Liver (tissue), 10 donors: ENCODE measurements at places on chromosomes 12 and 14. TPM values are rescaled to one million over a fixed set of nuclear protein-coding genes. Genes with fewer than 3 reads are reported as not detected.

DNA sequence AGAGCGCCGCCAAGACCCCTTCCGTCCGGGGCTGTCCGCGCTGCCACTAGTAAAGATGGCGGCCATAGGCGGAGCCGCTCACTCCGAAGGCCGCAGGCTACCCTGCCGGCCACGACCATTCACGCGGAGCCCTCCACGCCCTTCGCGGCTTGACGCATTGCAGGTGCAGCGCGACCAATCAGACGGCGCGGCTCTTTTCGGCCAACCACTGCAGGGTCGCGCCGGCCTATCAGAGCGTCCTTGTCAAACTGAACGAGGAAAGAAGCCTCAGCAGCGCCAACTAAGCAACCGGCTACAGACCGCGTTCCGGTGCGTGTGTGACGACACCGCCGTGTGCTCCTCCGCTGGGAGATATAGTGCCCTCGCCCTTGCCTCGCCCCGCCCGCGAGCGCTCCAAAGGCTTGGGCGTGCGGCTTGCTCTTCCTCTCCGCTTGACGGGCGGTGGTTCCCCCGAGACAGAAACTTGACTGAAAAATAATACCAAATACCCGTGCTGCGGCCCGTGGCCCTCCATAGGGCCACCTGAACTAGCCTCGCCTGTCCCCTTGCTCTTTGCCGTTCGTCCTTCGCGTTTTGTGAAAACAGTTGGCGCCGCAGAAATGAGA, 13.6 kb upstream of the CALM1 start:
- no peaks in the 10 kb centered on the region for H3K36me3 ChIP-seq
- peak; percentile 98 for DNase-seq
- H3K27me3 ChIP-seq, result no peaks in the 10 kb centered on the region
- peak overlapping the region; percentile 100 for H3K27ac ChIP-seq
- peak overlapping the region; percentile 57 for H3K4me3 ChIP-seq
- H3K4me1 ChIP-seq, result peaks cover 3% of the 10 kb centered on the region

DNA sequence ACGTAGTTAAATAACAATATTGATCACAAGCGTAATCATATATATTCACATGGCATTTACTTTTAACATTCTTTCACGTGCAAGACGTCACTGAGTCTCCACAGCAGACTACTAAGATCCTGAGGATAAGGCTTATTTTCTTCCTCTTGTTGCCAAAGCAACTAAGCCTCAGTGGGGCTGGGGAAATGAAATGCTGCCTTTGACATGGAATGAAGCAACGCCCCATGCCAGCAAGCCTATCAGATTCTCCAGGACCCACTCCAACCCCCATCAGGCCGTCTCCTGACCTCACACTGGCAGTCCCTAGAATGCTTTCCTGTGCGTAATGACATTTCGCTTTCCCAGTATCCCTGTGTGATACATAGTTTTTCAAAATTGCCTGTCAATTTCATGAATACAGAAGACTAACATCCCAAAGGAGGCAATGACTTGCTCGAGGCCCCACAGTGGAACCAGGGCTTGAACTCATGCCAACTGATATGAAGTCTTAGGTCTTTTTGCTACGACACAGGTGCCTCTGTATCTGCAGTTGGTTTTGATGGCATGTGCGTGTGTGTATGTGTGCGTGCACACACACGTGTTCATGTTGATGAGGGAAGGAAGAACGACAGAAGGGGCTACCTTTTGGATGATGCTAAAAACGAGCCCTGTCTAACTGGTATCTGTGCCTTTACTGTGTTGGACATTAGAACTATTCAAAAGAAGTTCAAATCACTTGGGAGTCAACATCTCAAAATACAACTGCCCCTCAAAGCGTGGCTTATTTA, 239.1 kb downstream of the VRK1 start:
- H3K4me1 ChIP-seq, result peaks cover 2% of the 10 kb centered on the region
- H3K4me3 ChIP-seq, result no peak overlapping the region
- H3K36me3 ChIP-seq, result no peaks in the 10 kb centered on the region
- peaks cover 3% of the 10 kb centered on the region for H3K27me3 ChIP-seq
- no peak for DNase-seq
- no peak overlapping the region for H3K27ac ChIP-seq

GRCh38 chr12:114404083-114404925, 1.6 kb downstream of the TBX5 start:
- no peak for DNase-seq
- no peak overlapping the region for H3K4me3 ChIP-seq
- H3K36me3 ChIP-seq, result no peaks in the 10 kb centered on the region
- H3K27ac ChIP-seq, result no peak overlapping the region

DNA sequence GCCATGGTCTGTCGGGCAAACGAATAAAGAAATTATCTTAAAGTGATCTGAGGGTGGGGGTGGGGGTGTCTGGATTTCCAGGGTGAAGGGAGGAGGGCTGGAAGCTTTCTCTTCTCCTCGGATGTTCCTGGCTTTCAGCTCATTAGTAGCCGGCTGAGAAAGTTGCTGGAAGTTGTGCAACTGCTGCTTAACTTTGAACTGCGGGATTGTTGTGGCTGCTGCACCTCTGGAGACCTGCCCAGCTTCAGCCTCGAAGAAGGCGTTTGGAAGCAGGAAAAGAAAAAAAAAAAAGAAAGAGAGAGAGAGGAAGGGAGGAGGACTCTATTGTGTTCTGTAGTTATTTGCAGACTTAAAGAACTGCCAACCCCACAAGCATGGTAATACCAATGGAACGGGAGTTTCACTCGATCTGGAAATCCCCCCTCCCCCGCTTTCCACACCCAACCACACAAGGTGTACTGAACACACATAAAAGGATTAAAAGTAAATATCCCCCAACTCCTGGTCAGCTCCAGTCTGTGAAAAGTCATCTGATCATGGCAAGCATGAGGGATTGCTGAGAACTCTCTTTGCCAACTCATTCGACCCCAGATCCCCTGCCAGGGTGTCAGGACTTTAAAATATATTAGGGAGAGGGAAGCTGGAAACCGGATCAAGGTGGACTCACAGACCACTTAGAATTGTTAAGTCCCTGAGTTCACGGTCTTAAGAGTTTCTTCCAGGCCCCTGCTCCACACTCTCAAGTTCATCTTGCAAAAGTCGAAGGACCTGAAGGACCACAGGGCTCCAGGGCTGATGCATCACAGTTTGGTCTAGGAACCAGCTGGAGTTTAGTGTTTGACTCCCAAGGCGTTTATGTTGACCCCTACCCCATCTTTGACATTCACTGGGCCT, at the start of gene RASSF9:
Gene RASSF9 (minus strand): TSS at position 213 of the 894 bp plus-strand sequence. CDS start 208 bp downstream, at position 5.
- peak within 1 kb of the TSS; percentile 37 for H3K27ac ChIP-seq
- peak within 1 kb of the TSS; percentile 27 for H3K4me3 ChIP-seq
- peaks cover 2% of the 10 kb centered on the region for H3K4me1 ChIP-seq

DNA sequence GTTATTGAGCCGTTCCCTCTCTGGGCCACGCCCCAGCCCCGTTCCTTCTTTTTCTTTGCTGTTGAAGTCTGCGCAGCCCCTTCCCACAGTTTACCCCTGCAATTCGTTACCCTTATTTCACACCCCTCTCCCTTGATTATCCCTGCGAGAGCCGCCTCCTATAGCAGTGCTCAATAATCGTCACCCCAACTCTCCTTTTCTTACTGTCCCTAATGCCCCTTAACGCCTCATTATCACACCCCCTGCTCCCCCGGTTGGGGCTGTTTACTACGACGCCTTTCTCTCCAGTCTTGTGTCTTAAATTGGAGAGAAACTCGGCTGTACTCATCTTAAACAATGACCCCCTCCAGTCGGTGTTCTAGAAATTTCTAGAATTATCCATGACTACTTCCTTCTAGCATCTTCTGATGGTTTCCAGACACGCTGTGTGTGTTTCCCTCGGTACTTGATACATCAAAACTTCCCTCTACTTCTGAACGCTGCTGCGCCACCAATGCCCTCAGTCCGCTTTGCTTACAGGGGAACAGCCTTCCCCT, 713 bp upstream of the FBXL14 start:
- H3K4me3 ChIP-seq, result peak overlapping the region; percentile 96
- peaks cover 33% of the 10 kb centered on the region for H3K4me1 ChIP-seq
- H3K27me3 ChIP-seq, result no peaks in the 10 kb centered on the region
- H3K27ac ChIP-seq, result peak overlapping the region; percentile 90
- DNase-seq, result no peak
- H3K36me3 ChIP-seq, result no peaks in the 10 kb centered on the region

DNA sequence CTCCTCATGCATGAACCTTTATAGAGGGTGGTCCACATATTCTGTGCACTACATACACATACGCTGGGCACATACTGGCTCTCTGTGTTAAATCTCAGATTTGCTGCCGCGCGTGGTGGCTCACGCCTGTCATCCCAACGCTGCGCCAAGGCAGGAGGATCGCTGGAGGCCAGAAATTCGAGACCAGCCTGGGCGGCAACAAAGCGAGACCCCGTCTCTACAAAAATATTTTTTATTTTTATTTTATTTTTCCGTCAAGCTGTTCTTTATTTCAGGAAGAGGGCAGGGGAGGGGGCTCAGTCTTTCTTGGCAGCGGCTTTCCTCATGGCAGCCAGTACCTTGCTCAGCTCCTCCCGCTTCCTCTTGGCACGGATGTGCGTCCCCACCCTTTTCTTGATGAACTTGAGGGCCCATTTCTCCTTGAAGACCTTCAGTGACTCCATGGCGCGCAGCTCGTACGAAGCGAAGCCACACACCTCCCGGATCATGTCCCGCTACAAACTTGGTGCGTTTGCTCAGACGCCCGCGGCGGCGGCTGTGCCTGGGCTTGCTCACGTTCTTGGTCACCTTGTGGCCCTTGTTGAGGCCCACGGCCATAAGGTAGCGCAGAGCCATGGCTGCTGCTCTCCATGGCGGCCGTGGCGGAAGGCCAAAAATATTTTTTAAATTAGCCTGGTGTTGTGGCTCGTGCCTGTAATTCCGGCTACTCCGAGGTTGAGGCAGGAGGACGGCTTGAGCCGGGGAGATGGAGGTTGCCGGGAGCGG, 3.2 kb downstream of the DCAF4 start:
- no peaks in the 10 kb centered on the region for H3K4me1 ChIP-seq
- no peak overlapping the region for H3K4me3 ChIP-seq
- no peak for DNase-seq
- no peak overlapping the region for H3K27ac ChIP-seq
- no peaks in the 10 kb centered on the region for H3K27me3 ChIP-seq
- H3K36me3 ChIP-seq, result no peaks in the 10 kb centered on the region

DNA sequence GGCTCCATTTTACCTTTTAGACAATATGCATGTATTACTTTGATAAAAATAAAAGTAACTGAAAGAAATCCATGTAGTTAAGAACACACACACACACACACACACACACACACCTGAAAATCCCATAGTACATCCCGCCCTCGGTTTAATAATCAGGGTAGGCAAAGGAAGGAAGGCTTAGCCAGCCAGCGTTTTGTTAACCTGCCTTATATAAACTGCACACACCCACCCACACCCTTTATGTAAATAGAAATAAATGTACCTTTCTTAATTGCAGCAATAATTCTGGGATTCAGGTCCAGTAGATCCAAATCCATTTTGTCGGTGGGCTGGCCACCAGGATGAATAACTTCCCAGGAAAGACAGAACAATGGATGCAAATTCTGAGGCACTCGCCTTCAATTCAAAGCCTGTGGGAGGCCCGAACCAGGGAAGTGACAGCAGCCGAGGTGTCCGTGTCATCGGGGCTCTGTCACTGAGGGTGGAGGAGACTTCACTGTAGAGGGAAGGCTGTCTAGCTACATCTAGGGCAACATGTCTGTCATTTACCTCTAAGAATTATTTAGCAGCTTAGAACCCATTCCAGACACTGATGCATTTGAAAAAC, 4.4 kb downstream of the XRCC3 start:
- no peaks in the 10 kb centered on the region for H3K27me3 ChIP-seq
- no peaks in the 10 kb centered on the region for H3K36me3 ChIP-seq
- DNase-seq, result no peak

INHBC gene
- polyA plus RNA-seq, result 71.0 TPM

BTBD6 gene
- polyA plus RNA-seq, result 5.8 TPM

DTX1 gene
- polyA plus RNA-seq, result 3.5 TPM

FLVCR2 gene
- polyA plus RNA-seq, result 10.4 TPM

CPNE8 gene
- 27.4 TPM for polyA plus RNA-seq
